G401 (cell line): ENCODE measurements at places on chromosomes 5 and 9. TPM values are rescaled to one million over a fixed set of nuclear protein-coding genes. Genes with fewer than 3 reads are reported as not detected.

- no peak for DNase-seq
Observed at GRCh38 chr5:174825587-174825986, 101.2 kb downstream of the MSX2 start.

GRCh38 chr5:53343187-53343586, 137.2 kb upstream of the FST start:
- DNase-seq: no peak

GRCh38 chr5:128081111-128081851, 2.3 kb upstream of the SLC12A2 start:
- peak; percentile 62 for DNase-seq

- no peak for DNase-seq
Observed at GRCh38 chr9:125074976-125075375, 68.4 kb downstream of the SCAI start.

DNA sequence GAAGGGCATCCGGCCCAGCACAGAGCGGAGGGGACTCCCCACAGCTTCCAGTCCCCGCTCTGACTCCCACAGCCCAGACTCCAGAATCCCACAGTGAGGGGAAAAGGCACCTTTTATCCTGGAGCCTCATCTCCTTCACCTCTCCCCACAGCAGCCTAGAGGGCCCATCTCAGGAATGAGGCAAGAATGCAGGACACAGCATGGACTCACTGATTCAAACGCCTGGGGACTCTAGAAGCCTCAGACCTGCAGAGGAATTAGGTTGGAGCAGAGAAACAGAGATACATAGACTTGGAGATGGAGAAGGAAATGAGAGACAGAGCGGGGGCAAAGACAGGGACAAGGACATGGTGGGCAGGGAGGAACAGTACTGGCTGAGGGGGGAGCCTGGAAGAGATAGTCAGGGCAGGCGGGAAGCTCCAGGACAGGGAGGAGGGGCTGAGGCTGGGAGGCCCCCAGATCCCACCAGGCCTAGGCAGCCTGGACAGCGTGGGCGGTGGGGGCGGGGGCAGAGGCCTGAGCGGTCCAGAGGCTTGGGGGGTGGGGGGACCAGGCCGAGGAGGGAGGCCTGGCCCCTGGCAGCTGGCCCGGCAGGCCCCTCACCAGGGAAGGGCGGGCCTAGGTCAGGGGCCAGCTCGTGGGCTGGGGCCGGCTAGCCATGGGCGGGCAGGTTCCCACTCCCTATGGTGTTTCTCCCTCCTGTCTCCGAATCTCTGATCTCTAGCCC, 15.8 kb downstream of the CNTFR start:
- no peak for DNase-seq

- no peak for DNase-seq
Observed at GRCh38 chr9:121808781-121809180, 157.3 kb downstream of the DAB2IP start.

DNA sequence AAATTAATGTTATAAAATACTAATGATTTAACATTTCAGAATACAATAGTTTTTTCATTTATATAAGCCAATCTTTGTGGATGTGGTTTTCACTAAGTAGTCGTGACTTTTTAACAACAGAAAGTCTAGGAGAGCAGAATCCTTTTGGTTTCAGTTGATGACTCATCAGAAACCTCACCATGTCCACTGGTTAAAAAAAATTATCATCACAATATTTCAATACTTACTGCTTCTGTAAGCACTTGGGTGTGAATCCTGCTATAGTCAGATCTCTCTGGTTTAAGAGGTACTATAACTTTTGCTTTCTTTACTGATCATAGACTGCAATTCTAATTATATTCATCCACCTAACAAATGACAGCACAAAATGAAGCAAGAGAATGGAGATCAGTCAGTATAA, 77.2 kb downstream of the MRPS30 start:
- DNase-seq: no peak

- no peak for DNase-seq
Observed at GRCh38 chr9:76297721-76298239, 96.4 kb downstream of the RFK start.

DNA sequence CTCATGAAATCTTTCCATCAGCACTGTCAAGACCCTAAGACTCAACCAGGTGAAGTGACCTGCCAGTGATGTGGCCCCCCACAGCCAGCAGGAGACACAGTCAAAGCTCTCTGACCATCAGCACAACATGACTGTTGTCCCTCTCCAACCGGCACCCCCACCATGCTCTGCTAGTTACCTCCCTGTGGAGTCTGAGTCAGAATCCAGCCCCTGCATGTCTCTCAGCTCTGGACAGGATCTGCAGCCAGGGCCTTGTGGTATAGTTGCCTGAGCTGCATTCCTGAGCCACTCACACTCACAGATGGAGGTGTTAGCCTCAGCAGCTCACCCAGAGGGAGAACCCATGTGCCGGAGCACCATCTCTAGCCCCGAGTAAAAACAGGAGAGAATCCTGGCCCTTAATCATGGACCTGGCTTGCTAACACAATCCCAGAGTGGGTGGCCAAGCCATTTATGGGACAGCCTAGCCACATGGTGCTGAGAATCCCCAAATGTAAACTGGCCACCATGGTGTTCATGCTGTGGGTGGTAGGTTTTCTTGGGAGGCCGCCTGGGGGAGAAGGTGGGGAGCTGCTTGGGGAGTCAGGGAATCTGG, 237.8 kb downstream of the PAPPA start:
- no peak for DNase-seq

DNA sequence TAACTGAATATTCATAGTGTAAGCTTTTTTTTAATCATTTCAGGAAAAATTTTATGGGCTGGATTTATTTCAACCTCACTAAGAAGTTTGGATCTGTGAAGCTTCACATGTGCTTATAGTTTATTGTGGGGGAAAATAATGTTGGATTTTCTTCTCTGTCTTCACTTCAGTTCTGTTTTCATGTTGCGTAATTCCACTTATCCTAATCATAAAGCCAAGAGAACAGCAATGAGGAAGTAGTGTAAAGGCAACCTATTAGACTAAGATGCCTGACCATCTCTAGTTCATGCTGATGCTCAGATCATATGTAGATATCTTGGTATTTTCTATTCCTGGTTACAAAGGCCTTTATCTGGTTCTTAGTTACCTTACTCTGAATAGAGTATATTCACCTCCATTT, 50.0 kb downstream of the CD180 start:
- DNase-seq: no peak

DNA sequence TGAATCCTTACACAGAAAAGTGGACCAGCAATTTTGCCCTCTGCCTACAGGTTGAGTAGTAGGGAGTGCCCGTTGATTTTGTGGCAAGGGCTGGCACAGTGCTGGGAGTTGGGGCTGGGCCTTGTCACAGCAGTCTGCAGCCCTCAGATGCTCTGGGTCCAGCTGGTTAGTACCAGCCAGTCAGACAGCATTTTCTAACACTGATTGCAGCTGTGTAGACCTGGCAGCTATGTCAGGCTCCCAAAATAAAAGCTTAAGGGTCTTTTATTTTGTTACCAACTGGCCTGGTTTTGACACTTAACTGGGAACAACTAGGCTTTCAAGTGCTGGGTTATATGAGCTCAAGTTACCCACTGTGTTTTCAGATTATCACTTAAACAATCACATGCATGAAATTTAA, 57.7 kb downstream of the MAT2B start:
- DNase-seq: no peak

DNA sequence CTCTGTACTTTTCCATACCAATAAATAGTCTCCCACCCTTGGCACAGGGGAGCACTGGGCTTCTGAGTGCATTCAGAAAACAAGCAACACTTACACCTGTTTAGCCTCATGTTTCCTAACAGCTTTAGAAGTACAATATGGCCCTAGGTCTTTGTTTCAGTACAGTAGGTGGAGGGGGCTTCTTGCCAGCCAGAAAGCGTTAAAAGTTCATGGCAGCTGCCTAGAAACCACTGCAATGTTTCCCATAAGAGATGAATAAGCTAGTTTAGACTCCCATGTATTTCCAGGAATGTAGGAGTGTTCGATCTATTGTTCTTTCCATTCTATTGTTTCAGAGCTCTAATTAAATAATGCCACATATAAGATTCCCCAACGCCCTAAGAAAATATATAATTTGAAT, 444.8 kb downstream of the ARHGEF28 start:
- no peak for DNase-seq

GRCh38 chr9:112158656-112159367, 16.3 kb downstream of the SUSD1 start:
- DNase-seq: peak; percentile 26

- no peak for DNase-seq
Observed at GRCh38 chr5:179553875-179554274, 3.5 kb downstream of the RUFY1 start.

- DNase-seq: no peak
Observed at GRCh38 chr9:133869674-133870405, 122.3 kb downstream of the VAV2 start.

DNA sequence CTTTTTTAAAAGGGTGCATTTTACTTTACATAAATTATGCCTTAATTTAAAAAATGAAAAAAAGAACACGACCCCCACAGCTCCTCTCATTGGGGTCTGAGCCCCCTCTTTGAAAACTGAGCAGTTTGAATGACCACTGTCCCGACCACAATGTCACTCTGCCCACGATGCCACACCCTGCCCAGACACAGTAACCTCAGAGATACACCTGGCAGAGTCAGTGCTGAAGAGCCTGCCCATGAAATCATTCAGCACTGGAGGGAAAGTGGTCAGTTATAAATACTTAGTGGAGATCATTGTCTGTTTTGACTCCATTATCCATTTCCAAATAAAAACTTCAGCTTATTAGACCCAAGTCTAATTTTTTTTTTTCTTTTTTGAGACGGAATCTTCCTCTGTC, 49.3 kb downstream of the DNAJC21 start:
- no peak for DNase-seq

DNA sequence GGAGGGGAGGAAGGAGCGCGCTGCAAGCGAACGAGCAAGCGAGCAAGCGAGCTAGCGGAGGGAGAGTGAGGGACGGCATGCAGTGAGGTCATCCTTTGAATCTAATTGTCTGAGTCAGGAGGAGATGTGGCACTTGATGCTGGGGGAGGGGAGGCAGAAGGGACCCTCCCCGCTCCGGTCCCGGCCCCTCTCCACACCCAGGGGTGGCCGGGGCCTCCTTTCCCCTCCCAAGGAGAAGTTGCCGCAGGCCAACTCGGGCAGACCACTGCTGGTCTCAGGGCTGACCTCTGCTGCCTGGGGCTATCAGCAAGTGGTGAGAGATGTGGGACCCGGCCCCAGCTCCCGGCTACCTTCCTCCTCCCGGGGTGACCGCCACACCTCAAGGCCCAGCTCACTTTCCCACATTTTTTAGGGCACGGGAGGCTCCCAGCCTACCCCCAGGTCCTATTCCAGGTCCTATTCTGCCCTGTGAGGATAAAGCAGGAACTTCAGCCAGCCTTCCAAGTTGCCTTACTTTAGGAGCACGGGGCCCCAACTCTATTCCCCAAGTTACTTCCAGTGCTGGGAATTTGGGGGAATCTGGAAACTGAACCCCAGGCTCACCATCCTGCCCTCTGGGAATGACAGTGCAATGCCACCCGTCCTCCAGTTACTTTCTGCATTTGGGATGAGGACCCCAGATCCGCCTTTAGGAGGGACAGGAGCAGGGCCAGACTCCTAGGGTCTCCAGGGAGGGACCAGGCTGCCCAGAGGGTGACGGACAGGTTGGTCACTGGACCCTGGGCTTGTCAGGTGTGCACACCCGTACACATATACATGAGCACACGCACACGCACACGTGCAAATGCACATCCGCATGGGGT, 11.1 kb downstream of the CNTFR start:
- peak; percentile 63 for DNase-seq

GRCh38 chr5:99349787-99350186, 421.0 kb upstream of the CHD1 start:
- DNase-seq: no peak

DNA sequence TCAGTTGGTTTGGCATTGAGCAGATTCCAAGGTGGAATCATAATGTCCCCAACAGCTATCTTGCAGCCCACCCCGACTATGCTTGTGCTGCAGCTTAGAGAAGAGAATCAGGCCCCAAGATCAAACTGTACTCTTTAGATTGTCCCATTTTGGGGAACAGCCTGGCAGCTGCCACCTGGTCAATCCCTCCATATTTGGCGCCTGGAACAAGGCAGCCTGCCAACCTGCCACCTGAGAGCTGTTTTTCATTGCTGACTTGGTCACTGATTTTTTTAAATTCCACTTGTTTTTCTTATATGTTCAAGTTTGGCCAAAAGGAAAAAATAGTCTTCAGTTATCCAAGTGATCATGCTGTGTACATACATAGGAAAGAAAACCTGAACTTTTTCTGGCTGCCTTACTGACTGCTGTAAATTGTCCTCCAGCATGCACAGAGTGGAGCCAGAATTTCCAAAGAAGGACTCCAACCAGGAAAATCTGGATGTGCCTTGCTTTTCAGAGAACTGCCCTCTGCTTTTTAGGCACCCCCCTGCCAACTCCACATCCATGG, 504.2 kb downstream of the ENC1 start:
- DNase-seq: peak; percentile 77

- DNase-seq: no peak
Observed at GRCh38 chr5:151740958-151741373, 17.5 kb downstream of the ATOX1 start.

DNA sequence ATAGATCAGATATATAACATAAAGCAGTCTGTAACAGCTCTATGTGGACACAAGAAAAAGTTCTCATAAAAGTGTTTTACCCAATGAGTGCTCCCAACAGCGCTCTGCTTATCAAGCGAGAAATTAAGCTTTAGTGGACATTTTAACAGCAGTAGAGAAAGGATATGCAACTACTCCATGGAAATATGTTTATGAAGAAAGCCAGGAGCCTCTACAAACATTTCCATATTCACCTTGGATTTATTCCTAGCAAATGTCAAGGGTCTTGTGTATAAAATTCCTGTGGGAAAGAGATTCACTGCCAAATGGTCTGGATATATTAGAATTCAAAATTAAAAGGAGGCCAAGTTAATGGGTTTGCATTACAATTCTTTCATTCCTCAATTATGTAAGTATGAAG, 66.5 kb downstream of the DTWD2 start:
- no peak for DNase-seq

DNA sequence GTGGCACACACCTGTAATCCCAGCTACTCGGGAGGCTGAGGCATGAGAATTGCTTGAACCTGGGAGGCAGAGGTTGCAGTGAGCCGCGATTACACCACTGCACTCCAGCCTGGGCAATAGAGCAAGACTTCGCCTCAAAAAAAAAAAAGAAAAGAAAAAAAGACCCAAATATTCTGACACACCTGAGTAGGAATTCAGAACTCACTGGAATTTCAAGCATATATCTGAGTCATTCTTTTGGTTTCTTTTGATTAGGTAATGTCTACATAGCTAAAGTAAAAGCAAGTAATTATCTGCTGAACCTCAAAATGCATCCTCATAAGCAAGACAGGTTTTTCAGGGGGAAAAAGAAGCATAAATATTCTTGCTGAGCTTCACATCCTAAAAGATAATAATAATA, 35.9 kb downstream of the ANKRD31 start:
- no peak for DNase-seq

Gene KCNT1
- not detected in 2 replicates for total RNA-seq

Gene SHOC1
- total RNA-seq: not detected in 2 replicates

Gene SLC1A3
- total RNA-seq: 2.9 TPM in 1 of 2 replicates, not detected in the other

Gene KIF4B
- 0.06 and 0.07 TPM in 2 replicates for total RNA-seq

Gene SCGB3A2
- not detected in 2 replicates for total RNA-seq

Gene DIRAS2
- total RNA-seq: not detected in 2 replicates
